ENCODE measurements at places on chromosomes 7 and 10. TPM values are rescaled to one million over a fixed set of nuclear protein-coding genes. Genes with fewer than 3 reads are reported as not detected.

Gene TMEM273
- not detected for total RNA-seq

Gene RPA3
- 17.3 TPM for total RNA-seq

Gene GSTO2
- total RNA-seq: 20.5 TPM

Gene SPDYE5
- total RNA-seq: not detected

Gene RALA
- 7.9 TPM for total RNA-seq

Gene GJD4
- total RNA-seq: not detected

Gene VSTM4
- not detected for total RNA-seq

Gene LRRC17
- total RNA-seq: 148 TPM
